Stimulated activated memory B cell treated with anti-CD40 and anti-IgM and Interleukin-4, amounts not matched to agents 10 μg/mL and 1 μg/mL and 100 μg/mL, for 72 hours (primary cell): ENCODE measurements at places on chromosomes 7 and 10.

DNA sequence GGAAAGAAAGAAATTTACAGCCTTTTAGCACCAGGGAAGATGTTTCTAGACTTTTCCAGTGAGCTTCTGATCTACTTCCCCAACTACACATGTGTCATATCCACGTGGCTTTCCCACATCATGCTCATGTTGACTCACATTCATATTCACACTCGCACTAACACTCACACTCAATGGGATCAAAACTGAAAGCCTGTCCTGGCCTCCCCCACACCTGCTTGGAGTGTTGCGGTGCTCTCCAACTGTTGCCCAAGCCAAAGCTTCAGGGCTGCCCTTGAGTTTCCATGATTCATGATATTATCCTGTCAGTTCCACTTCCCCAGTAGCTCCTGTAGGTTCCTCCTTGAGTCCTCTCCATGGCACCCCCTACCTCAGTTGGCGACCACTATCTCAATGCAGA is 444.4 kb downstream of the GATA3 start:
- ATAC-seq = no peak

- ATAC-seq = no peak
Observed at GRCh38 chr7:102896585-102896984, 16.2 kb upstream of the LRRC17 start.

GRCh38 chr7:19275000-19275399 is 129.8 kb upstream of the FERD3L start:
- no peak for ATAC-seq

GRCh38 chr7:86867163-86867762 is 192.2 kb downstream of the ELAPOR2 start:
- no peak for ATAC-seq

GRCh38 chr7:75984130-75985008 is 10.0 kb downstream of the TMEM120A start:
- ATAC-seq = no peak

DNA sequence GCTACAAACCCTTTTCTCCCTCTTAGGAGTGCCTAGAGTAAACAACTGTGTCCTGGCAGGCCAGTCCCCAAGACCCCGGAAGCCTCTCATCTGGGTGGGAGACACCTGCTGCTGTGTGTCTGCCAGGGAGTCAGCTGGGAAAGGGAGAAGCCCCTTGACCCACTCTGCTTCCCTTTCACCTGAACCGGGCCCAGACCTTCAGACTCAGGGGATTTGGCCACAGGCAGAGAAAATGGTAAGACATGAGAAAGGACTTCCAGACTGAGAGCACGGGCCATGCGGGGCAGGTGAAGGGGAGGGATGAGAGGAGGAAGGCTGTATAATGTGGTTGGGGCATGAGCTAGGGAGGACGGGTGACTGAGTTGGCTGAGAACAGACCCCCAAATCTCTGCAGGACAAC is 36.0 kb upstream of the NPFFR1 start:
- no peak for ATAC-seq

DNA sequence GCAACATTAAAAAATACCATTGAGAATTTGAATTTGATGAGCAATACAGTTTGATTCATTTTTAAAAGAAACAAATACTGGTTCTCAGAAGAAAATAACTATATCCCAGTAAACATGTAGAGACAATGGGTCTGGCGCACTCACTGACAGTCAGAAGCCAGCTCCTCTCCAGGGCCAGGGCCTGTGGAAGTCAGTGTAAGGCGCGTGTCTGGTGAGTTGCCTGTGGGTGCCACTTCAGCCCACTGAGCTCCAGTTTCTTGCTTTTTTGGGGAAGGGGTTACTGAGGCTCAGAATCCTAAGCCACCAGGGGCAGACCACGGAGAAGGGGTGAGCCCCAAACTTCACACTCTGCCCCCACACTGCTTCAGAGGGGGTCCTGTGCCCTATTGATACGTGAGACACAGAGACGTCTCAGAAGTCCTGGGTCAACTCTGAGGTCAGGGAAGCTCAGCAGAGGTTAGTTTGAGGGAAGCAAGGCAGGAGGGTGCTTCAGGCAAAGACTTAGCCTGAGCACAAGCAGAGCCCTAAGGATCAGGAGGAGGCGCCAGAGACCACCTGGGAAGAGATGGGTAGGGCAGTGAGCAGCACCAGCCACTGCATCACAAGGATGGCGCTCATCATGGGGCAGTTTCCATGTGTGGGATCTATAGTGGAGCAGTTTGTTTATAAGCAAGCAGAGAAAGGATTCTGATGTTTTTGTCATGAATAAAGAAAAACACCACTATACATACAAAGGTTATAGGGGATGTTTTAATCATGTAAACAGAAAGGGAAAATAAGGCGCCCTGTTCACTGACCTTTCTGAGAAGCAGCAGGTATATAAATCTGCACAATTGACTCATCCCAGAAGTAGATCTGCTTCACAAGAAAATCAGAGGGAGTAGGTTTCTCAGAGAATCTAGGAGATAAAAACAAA is 95.7 kb downstream of the PKD1L1 start:
- peak; percentile 65 for ATAC-seq
